ENCODE measurements at places on chromosomes 1 and 21.

GRCh38 chr1:99049745-99050144 lies 45.1 kb upstream of the PLPPR5 start:
- DNase-seq = no peak

DNA sequence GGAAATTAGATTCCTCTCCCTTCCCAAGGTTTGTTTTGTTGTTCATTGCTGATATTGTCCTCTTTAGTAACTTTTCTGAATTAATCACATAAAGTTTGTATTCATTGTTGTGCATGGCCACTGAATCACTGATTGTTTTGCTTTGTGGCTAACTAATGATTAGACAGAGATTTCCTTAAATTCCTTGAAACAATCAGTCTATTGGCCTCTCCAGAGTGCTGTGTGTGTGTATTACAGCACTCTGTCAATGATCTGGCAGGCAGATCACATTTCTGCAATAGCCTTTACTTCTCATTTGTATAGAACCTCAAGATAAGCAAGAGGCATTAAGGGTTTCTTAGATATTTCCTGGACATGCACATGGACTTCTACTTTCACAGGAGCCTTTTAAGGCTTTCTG lies 78.6 kb downstream of the DUSP10 start:
- DNase-seq = no peak

- no peak for DNase-seq
Measured at GRCh38 chr1:240151136-240151735, 59.6 kb downstream of the FMN2 start.

GRCh38 chr1:9643351-9644256 lies 7.9 kb upstream of the PIK3CD start:
- no peak for DNase-seq

- no peak for DNase-seq
Measured at GRCh38 chr1:228150461-228151179, 890 bp downstream of the GJC2 start.

- DNase-seq = no peak
Measured at GRCh38 chr1:109595531-109595930, 23.9 kb downstream of the GNAT2 start.

- DNase-seq = no peak
Measured at GRCh38 chr1:9589719-9590157, 1.0 kb downstream of the TMEM201 start.

GRCh38 chr1:28232558-28233263 lies at the start of gene DNAJC8:
Gene DNAJC8, minus strand, starts transcription at chr1:28233029. Its CDS starts 31 bp downstream, at chr1:28232998.
- peak; percentile 91 for DNase-seq

Measured in stimulated activated CD8-positive, alpha-beta memory T cell treated with anti-CD3 and anti-CD28 coated beads, Interleukin-4, amount 100 ng/mL, for 1 hour (primary cell).